CD4-positive, alpha-beta T cell treated with Interleukin-17A for 1 hour (primary cell): ENCODE measurements at places on chromosomes 1 and 21.
A peak's percentile ranks its signal among the peaks of the same experiment; 100 is the strongest.

DNA sequence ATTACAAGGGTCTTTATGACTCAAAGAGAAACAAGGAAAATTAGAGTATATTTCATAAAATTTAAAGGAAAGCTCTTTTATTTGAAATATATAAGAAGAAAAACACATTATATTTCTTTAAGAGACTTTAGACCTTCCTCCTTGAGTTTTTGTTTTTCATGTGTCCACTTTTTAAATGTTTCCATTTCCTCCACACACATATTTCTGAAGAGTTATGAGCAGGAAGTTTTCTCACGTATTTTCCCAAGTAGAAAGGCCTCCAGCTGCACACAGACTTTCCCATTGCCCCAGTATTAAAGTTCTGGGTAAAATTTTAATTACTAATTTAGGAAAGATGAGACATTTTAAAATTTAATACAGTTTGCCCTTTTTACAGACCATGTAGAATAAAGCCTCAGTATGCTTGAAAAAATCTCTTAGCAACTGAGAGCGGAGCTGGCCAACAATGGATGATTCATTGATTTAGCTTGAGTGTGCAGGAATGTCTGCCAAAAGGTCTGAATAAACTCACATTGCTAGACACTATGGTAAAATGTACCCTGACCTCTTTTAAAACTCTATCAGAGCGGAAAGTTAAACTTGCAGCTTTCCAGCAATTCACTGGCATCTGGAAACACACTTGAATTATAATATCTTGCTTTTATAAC is 57.9 kb downstream of the DDAH1 start:
- DNase-seq = no peak

- DNase-seq = no peak
Measured at GRCh38 chr1:106960412-106960811, 96.1 kb upstream of the PRMT6 start.

DNA sequence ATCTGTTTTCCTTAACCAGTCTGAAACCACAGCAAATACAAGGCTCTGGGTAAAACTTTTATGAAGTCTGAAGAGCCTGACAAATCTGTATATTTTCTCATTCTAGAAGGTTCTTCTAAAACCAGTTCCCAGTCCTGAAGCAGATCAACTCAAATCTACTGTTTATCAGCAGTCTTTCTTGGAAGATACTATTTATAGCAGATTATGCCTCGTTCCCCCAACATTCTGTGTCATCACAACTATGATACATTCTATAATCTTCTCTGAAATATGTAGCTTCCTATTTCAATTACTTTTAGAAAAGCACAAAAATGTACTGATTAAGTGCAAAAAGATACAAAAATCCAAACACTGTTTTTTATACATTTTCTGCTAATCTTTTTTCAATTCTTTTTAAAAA is 67.5 kb downstream of the NIBAN1 start:
- no peak for DNase-seq

GRCh38 chr1:186046437-186047211 is 312.4 kb downstream of the HMCN1 start:
- DNase-seq = no peak

- no peak for DNase-seq
Measured at GRCh38 chr1:89001510-89001909, 9.1 kb upstream of the KYAT3 start.

DNA sequence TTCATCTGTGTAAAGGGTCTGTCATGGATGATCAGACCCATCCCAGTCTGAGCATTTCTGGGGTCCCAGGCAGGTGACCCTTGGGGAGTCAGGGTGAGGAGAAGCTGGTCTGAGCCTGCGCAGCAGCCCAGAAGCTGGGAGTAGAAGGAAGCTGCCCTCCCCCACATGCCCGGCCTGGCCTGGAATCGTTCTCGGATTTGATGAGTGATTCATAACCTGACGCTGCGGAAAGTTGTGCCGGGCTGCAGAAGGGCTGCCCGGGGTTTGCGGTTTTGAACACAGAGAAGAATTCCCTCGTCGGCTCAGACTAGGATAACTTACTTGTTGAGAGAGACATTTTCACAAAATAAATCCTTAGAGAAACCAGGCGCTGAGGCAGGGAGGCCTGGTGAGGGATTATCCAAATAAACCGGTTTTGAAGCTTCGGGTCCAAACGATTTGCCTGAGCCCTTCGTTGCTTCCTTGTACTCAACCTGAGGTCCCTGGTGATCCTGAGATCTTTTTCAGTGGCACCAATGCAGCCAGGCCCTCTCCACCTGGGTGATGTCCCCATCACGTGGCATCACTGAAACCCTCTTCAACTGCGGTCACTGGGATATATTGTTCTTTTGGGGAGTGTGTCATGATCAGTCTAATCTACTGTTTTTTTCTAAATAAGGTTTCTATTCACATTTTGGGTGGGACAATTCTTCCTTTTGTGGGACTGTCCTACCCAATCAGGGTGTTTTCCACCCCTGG is 29.2 kb downstream of the EPHB2 start:
- no peak for DNase-seq

- no peak for DNase-seq
Measured at GRCh38 chr1:207396168-207396746, 57.9 kb upstream of the CR2 start.

- no peak for DNase-seq
Measured at GRCh38 chr1:23796466-23797271, 3.9 kb downstream of the GALE start.

GRCh38 chr1:74733604-74734484 is 892 bp downstream of the TYW3 start:
- peak; percentile 80 for DNase-seq

DNA sequence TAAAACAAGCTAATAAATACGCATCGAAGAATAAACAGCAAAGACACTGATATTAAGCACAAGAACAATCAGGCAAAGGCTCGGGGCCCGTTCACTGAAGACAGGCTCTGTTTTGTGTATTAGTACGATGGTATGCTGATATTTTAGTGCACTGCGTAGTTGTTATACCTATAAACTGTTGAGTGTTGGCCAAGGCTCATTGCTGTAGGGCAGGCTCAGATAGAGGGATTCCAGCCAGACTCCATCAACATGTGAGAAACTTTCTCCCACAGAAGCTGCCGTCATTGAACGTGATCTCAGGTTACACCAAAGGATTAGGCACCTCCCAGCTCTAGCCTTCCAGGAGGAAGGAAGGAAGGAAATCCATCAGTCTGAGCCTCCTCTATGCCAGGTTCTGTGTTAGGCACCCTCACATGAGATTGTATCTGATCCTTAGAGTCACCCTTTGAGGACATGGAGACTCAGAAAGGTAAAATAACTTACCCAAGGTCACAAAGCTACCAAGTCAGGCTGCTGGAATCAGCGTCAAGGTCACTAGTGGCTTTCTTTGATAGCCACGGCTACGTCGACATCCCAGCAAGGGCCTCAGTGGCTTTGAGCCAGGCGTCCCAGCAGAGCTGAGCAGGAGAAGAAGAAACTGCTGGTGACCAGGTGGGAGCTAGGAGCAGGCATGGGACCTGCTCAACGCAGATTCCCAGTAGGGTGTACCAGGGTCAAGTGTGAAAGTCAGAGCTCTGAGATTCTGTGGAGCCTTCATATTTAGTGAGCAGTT is 14.8 kb downstream of the BCAR3 start:
- DNase-seq = no peak

DNA sequence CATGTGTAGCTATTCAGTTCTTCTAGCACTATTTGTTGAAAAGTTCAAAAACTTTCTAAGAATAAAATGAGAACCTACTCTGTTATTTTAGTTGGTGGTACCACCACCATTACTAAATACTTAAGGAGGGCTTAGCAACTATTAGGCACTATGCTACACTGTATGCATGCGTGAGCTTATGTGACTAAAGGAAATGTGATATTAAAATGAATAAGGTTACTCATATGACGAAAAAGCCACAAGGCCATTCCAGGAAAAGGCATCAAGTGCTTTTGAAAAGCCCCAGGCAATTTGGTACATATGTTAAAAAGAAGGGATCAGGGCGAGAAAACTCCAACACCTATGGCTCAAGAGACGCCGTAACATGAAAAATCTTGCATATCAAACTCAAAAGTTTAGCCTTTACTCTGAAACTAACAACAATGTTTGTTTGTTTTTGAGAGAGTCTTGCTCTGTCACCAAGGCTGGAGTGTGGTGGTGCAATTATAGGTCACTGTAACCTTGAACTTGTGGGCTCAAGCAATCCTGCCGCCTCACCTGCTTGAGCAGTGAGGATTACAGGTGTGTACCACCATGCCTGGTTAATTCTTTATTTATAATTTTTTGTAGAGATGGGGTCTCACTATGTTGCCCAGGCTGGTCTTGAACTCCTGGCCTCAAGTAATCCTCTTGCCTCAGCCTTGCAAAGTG is 42.5 kb downstream of the EPRS1 start:
- no peak for DNase-seq

- no peak for DNase-seq
Measured at GRCh38 chr1:57872913-57873312, 449.1 kb upstream of the DAB1 start.

GRCh38 chr1:90919900-90920299 is 101.9 kb downstream of the ZNF644 start:
- no peak for DNase-seq

GRCh38 chr1:169031566-169032224 is 74.8 kb upstream of the ATP1B1 start:
- no peak for DNase-seq

GRCh38 chr1:209042413-209042812 is 541.1 kb upstream of the CAMK1G start:
- no peak for DNase-seq

DNA sequence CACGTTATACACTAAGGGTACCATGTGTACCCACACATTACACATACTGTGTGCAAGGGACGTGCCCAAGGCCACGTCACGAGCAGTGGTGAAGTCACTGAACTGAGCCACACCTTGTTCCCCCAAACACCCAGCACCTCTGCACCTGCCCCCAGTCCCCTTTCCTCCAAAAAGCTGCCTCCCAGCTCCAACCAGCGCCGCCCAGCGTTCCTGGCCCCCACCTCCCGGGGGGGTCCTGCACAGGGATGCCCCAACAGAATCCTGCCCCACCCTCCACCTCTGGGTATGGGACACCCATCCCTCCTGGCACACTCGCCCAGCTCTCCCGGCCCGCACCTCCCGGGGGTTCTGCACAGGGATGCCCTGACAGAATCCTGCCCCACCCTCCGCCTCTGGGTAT is 54.1 kb downstream of the CHD5 start:
- no peak for DNase-seq

GRCh38 chr1:184888505-184888904 is 85.8 kb downstream of the NIBAN1 start:
- no peak for DNase-seq

GRCh38 chr1:248288391-248288790 is 10.6 kb upstream of the OR2T33 start:
- DNase-seq = no peak

GRCh38 chr1:2299131-2299627 is 71.1 kb downstream of the SKI start:
- DNase-seq = no peak

DNA sequence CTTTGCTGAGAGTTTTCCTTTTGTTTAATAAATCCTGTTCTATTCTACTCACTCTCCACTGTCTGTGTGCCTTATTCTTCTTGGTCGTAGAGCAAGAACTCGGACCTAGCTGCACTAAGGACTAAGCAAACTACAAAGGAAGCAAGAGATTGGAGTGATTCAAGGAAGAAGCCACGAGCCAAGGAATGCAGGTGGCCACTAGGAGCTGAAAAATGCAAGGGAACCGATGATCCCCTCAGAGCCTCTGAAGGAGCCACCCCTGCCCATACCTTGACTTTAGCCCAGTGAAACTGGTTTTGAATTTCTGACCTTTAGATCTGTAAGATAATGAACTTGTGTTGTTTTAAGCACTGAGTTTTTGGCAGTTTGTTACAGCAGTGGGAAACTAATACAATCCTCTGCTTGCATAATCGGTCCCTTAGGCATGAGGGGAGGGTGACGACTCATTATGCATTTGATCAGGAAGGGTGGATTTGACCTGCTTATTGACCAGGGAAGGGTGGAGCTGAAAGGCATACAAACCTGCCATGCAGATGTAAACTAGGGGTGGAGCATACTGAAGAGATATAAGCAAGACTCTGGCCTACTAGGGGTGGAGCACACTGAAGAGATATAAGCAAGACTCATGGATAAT is 6.2 kb upstream of the CA6 start:
- DNase-seq = no peak

DNA sequence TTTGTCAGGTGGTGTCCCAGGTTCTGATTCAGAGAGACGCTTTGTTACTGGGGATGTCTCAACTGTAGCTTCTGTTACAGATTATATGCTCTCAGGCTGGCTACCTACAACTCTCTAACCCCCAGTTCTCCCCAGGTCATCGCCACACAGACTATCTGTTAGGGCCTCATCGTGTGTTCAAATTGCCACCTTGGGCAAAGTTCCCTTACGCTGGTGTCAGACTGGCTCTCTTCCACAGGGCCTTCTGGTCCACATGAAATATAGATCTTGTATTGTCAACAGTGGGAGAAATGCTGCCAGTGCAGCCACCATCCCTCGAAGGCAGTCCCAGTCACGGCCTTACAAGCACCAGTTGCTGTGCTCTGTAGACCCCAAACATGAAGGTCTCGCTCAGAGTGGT is 15.3 kb downstream of the FMO4 start:
- no peak for DNase-seq

DNA sequence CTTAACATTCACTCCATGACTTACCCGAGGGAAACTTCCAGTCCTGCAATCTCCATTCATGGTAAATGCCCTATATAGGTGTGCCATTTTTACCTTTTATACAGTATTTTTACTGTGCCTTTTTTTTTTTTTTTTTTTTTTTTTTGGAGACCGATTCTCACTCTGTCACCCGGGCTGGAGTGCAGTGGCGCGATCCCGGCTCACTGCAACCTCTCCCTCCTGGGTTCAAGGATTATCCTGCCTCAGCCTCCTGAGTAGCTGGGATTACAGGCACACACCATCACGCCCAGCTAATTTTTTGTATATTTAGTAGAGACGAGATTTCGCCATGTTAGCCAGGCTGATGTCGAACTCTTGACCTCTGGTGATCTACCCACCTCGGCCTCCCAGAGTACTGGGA is 124.4 kb upstream of the PLPPR4 start:
- no peak for DNase-seq
